ENCODE measurements at places on chromosomes 6 and 20.
A peak's percentile ranks its signal among the peaks of the same experiment; 100 is the strongest.

- no peak for DNase-seq
Measured at GRCh38 chr6:130666786-130667185, 160.4 kb upstream of the SMLR1 start.

DNA sequence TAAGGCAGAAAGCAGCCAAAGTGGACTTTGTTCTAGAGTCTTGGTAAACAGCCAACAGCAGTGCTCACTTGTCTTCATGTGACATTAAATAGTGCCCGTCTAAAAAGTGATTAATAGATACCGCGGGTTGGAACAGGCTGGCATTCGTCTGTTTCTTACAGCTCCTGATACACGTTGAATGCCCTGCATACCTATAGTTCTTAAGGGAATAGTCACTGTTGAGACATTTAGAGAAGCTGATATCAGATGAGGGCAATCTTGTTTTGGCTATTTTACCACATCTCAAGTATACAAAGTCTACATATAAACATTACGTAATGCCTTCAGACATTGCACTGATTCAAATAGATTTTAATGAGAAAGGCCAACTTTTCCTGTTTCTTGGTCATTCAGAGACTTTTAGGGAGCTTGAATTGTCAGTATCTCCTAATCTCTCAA lies 374.9 kb upstream of the FLRT3 start:
- no peak for DNase-seq

- DNase-seq = no peak
Measured at GRCh38 chr6:127376685-127377084, 33.3 kb upstream of the ECHDC1 start.

DNA sequence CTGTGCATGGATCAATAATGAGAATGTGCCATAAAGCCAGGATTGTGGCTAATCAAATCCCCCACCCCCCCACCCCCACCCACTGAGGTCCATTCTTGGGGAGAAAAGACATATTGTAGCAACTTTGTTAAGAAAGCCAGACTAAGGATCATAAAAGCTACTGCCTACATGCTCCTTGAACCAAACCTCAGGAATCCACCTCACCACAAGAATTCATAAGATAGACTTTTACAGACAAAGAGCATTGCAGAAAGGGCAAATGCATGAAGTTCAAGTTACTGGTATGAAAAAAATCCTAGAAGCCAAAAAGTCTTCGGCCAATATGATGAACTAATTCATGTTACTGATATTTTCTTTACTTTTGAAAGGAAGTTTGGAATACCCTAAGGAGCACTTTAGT lies 187.9 kb upstream of the ARID1B start:
- DNase-seq = no peak

- DNase-seq = no peak
Measured at GRCh38 chr6:148263961-148264360, 78.7 kb upstream of the SASH1 start.

DNA sequence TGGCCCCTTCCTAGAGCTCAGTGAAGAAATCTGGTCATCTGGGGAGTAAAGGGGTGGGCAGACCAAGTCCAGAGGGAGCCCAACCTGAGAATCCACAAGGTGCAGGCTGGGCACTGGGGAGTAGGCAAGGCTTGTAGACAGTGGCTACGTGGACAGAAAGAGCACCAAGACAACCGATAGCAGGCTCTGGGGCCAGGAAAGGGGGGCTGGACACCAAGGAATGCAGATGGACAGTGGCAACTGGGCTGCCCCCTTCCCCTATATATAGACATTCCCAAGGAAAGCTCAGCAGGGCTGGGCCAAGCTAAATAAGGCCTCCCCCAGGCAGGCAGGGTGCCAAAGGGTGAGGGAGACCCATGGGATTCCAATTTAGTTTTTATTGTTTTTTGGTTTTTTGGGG lies 1.5 kb upstream of the TNNC2 start:
- DNase-seq = no peak

GRCh38 chr6:99432877-99433276 lies 7.8 kb upstream of the PNISR start:
- no peak for DNase-seq

DNA sequence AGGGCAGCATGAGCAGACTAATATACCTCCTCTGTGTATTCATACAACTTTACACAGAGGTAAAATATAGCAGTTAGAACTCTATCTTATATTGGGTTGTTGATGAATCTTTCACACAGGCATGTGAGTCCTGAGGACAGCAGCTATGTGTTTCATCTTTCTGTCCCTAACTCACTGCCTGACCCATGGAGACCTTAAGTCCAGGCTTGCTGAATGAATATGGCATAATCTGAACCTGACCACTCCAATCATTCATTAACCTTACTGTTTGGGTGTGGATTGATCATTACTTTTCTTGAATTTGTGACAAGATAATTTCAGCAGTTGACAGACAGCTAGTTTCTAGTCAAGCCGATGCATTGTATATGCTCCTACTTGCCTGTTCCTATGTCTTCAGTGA lies 27.3 kb upstream of the TSPYL1 start:
- no peak for DNase-seq

GRCh38 chr20:46757754-46758678 lies 48.6 kb downstream of the SLC2A10 start:
- DNase-seq = peak; percentile 63

DNA sequence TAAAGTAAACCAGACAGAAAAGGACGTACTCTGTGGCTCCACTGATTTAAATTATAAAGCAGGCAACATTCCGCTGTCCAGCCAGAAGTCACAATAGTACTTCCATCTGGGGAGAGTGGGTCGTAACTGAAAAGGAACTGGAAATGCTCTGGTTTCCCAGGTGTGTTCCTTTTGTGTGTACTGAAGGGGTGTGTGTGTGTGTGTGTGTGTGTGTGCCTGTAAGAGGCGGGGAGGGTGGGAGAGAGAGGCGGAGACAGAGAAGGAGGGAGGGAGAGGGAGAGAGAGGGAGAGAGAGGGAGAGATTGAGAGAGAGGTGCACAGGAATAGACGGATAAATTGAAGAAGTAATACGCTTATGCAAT lies 178.4 kb upstream of the ZNF184 start:
- no peak for DNase-seq

DNA sequence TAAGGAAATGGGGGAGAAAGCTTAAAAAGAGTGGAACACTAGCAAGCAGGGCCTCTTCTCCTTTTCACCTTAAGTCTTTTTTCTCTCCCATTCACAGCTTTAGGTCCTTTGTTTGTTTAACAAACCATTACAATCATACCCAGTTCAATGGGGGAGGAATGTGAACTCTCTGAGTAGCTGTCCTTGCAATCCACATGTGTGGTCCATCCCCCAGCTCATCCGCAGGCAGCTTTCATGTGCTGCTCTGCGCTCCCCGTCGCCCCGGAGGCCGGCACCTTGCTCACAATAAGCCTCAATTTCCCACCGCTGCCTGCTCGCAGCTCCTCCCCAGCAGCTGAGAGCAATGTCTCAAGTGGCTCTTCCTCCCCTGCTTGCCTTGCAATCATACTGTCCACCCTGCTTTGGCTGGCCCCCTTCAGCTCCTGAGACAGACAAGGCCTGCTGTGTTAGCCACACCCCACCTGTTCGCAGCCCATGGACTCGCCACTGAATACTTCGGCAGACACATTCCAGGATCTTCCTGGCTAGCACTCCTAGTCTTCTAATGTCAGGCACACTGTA lies 49.1 kb downstream of the PLAGL1 start:
- no peak for DNase-seq

GRCh38 chr20:64106435-64106961 lies 867 bp downstream of the NPBWR2 start:
- DNase-seq = peak; percentile 2

GRCh38 chr20:51106011-51106410 lies 83.1 kb upstream of the KCNG1 start:
- DNase-seq = no peak

DNA sequence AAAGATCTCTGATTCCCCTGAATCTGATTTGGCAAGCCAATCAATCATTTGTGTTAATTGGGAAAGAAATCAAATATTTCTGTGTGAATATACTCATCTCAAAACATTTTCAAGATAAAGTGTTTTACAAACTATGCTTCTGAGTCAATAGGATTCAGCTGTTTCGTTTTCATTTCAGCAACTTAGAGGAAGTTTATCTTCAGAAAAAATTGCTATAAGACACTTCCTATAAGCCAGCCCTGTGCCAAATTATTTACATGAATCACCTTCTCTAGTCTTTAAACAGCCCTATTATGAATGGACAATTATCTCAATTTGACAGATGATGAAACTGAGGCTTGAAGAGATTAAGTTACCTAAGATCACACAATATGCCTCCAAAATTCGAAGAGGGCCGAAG lies 10.9 kb downstream of the DEFB129 start:
- DNase-seq = no peak

DNA sequence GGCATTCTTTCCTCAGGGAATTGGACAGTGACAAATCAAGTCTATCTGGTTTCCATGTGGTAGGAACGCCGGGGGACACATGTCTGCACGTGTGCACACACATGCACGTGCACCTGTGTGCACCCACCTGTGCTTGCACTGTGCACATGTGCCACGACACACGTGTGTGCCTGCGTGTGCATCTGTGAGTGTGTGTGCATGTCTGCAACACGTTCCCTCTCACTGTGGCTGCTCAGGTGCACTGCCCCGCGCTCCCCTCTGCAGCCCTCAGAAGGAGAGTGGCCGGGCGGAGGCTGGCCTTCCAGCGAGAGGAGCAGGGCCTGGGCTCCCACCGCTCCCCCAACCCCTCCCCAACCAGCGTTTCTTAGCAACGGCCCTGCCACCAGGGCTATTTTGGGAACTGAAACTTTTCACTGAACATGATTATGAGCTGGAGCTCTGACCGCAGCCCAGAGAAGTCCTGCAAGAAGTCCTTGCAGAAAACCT lies 147.8 kb downstream of the PHACTR3 start:
- DNase-seq = peak; percentile 92

GRCh38 chr6:34056305-34057108 lies 89.4 kb downstream of the GRM4 start:
- peak; percentile 44 for DNase-seq

GRCh38 chr6:85506441-85507093 lies 56.7 kb downstream of the NT5E start:
- DNase-seq = no peak

DNA sequence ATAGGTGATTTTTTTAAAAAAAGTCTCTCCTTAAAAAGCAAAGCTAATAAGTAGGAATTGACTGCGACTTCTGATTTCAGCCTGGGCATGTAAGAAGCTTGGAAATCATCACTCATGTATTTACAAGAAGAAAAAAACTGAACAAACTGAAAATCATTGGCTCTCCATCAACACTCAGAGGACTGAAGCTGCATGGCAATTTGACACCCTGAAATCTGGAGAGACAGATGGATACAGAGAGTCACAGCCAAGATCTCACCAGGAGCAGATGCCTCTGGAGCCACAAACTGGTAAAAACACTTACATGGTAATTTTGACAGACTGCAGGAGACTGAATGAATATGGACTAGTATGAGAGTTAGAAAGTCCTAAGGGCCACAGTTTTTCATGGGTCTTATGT lies 191.2 kb upstream of the TCF21 start:
- DNase-seq = no peak

DNA sequence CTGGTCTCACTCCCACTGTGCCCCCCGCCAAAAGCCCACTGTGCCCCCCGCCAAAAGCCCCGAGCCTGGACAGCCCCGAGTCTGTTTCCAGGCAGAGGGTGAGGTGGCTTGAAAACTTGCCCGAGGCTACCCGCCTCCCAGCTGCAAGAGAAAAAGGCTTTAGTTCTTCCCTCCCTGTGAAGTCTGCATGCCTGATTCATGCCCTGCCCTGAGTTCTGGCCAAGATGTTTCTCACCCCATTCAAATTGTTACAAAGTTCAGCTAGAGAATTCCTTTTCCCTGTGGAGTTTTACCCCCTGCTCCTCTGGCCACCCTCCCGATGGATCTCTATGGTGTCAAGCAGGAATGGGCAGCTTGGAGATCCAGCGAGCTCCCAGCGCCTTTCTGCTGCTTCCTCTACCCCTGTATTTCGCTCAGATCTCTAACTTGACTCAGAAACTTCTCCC lies 298.8 kb upstream of the MAP3K7 start:
- DNase-seq = no peak

GRCh38 chr6:121732641-121733040 lies 297.2 kb downstream of the GJA1 start:
- no peak for DNase-seq

DNA sequence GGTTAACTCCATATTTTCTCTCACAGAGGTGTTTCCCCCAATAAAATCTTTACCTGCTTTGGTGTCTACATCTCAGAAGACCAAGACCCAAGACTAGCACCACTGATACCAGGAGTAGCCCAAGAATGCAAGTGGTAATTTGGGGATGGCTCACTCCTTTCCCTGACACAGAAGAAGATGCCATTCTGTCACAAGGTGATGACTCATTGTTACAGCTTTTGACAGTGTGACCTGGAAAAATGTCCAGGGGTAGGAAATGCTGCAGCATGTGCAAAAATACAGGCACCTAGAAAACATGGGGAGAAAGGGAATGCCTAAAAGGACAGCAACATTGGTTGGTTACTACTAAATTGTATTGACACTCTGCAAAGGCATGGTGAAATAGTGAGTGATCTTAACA lies 254.0 kb upstream of the GJE1 start:
- DNase-seq = no peak

DNA sequence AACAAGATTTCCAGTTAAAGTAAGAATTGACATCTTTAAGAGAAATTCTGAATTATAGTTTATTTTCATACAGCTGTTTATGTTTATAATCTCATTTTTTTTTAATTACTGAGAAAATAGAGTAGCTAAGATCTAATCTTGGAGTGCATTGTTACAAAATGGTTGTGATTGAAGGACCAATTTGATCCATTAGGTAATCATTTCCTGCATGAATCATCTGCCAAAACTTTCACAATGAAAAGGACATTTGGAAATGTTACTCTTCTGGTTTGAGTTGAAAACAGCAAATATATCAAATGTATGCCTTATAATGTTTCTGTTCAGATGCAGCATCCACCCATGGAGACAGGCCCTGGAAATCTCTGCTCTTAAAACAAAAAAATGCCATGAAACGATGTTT lies 19.0 kb downstream of the TUBB2A start:
- no peak for DNase-seq

DNA sequence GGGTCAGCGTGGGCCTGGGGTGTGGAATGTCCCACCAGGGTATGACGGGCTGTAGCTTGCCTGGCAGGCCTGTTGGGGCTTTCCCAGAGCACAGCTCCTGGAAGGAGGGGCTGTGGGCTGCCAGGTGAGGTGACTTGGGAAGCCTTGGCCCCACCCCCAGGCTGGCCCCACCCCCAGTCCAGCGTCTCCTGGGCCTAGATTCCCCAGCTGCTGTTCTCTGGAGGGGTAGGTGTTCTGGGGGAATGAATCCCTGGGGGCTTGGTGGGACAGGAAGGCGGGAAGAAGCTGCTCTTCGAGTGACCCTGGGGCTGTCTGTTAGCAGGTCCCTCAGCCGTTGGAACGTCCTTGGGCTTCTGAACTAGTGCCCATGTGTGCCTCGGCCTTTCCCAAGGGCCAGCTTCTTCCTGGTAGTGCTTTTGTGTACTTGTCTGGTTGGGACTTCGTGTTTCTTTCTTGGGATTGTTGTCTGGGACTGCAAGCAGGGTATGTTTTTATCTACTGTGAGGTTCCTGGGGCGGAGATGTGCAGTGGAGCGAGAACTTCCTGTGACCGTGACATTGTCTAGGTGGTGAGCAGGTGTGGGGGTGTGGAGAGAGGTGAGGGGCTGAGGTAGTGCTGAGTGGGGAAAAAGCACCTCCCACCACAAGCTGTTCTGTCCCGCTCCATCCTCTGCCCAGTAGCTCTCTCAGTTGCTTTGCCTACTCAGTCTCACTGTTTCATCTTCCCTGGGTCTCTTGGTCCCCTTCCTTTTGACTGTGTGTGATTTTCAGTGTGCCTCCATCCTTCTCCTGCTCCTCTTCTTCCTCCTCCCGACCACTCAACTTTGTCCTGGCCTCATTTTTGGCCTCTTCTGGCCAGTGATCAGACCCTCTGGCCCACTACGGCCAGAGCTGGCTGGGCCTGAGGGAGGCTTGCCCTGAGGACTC lies 1.3 kb upstream of the DDR1 start:
- no peak for DNase-seq

All from RPMI8226 (cell line).